ENCODE measurements at places on chromosomes 7 and 10.

GRCh38 chr10:128484041-128484440, 357.8 kb upstream of the MKI67 start:
- no peak for DNase-seq

DNA sequence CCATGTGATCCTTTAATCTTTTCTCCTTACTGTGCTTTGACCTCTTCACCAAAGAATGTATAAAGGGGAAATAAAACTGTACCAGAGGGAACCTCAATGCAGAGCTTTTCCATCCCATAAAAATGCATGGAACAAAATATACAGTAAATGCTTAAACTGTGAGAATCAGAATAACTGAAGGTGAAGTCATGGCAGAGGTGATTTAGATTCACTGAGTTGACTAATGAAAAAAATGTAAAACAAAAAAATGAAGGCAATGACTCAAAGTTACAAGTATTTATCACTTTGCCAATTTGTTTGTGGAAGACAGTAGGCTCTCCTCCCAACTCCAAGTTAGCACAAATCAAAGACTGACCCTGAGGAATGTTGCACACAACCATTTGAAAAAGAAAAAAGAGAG, 1331.6 kb upstream of the SORCS1 start:
- no peak for DNase-seq

- DNase-seq, result no peak
Observed at GRCh38 chr10:11823122-11823988, at the start of gene PROSER2. Gene PROSER2, plus strand, starts transcription at chr10:11823356. Its CDS starts 28,722 bp downstream, at chr10:11852078.

DNA sequence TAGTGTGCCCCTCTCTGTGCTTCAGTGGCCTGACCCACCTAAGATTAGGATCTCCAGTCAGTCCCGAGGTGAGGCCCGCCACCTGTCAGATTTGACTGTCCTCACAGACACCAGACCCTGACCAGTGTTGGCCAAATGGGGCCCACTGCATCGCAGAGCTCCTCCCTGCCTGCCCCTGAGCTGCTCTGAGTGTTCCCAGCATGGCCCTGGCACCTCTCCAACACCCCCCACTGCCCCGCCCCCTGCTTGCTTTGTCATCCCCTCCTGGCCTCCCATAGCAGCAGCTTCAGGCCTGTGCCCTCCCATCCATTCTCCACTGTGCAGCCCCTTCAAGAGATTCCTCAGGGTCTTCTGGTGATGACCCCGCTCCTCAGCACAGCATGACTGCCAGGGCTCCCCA, 67.6 kb downstream of the C10orf120 start:
- no peak for DNase-seq

All from stimulated activated CD8-positive, alpha-beta memory T cell treated with anti-CD3 and anti-CD28 coated beads, Interleukin-12 subunit alpha, Interleukin-12 subunit beta, amount 100 ng/mL, for 4 hours (primary cell).